ENCODE measurements at places on chromosomes 11 and 22.

DNA sequence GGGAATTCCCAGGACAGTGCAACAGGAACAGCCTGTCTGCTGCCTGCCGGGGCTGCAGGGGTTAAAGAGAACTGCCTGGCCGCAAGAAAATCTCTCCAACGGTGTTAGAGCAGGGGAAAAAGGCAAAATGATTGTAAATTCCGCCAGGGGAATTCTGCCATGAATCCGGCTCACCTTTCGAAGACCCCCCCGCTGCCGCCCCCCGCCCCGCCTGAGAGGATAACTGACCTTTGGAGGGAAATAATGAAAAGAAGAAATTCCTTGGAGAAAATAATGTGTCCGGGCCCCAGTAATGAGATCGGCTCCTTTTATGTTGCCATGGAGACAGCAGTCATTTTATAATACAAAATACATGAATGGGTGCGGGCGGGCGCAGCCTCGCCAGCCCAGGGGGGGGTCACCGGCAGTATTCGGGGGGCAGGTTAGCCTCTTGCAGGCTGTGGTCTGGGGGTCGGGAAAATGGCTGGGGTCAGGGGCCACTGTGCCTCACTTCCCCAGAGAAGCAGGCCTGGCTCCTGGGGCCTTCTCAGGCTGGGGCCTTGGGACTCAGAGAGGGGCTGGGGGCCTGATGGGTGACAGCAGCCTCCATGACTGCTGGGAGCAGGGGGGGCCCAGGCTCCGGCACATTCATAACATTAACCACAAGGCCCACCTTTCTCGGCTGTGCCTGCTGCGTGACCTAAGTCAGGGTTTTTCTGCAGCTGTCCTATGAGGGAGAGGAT lies 228.1 kb downstream of the MN1 start:
- DNase-seq, result no peak

- no peak for DNase-seq
Measured at GRCh38 chr11:128335729-128336128, 251.6 kb downstream of the ETS1 start.

- DNase-seq, result no peak
Measured at GRCh38 chr11:1391165-1392075, 1.7 kb downstream of the BRSK2 start.

- no peak for DNase-seq
Measured at GRCh38 chr11:128411812-128412211, 175.5 kb downstream of the ETS1 start.

GRCh38 chr11:66317322-66317722 lies 478 bp upstream of the CD248 start:
- DNase-seq, result no peak

DNA sequence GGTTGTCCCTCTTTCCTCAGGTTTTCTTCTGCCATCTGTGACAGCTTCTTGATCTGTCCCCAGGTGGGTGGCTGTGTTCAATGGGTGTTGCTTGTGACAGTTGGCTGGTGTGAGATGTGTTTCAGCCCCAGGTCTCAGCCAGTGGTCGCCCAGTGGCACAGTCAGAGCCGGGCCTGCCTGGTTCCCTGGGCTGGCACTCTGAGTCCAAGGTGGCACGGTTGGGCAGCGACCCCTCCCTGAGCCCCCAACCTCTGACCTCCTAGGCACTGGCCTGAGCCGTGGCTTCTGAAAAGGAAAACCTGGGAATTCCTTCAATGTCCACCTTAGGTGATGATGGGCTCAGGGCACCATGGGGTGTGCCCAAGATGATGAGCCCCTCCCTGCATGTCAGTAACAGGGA lies 14.0 kb upstream of the PRODH start:
- DNase-seq, result no peak

DNA sequence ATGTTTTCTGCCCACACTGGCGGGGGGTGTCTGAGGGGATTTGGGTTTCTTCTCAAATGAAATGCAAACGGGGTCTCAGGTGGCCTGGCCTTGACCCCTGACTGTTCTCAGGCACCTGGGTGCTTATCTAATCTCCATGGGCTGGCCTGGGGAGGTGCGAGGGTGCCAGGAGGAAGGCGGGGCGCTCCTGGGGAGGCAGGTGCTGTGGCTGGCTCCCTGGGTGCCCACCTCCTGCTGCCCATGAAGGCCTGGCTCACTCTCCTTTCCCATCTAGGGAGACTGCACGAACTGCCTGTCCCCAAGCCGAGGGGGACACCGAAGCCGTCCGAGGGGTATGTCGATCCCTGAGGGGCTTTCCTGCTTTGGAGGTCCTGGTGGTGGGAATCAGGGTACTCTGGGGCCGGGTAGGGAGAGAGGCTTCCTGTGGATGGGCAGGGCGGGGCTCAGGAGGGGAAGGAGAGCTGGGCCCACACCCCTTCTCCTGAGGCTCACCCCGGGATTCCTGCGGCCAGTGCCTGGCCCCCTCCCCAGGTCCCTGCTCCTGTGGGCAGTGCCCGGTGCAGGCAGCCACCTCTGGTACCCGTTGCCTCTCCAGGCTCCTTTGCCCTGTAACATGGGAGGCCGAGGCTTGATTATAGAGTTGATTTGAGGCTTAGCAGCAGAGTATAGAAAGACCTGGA lies 18.4 kb downstream of the MICALL1 start:
- no peak for DNase-seq

DNA sequence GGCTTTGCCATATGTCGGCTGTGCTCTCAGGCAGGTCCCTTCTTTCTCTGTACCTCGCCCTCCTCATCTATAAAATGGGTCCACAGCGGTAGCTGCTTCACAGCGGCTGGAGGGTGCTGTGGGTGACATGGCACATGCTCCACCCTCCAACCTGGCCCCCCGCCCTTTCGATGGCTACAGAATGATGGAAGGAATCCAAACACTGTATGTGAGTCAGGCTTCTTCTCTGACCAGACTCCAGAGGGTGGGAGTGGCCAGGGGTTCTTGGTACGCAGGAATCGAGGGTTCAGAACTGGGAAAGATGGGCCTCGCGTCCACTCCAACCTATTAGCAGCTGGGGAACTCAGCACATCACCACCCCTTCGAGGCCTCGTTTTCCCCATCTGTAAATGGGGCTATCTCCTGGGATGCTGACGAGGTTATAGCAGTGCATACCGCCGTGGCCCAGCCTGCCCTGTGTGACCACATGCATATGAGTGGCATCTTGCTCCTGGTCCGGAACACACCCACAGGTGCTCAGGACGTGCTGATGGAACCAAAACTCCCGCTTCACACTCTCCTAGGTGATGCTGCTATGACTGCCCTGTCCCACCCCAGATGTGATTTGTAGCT lies 26.4 kb downstream of the MN1 start:
- no peak for DNase-seq

DNA sequence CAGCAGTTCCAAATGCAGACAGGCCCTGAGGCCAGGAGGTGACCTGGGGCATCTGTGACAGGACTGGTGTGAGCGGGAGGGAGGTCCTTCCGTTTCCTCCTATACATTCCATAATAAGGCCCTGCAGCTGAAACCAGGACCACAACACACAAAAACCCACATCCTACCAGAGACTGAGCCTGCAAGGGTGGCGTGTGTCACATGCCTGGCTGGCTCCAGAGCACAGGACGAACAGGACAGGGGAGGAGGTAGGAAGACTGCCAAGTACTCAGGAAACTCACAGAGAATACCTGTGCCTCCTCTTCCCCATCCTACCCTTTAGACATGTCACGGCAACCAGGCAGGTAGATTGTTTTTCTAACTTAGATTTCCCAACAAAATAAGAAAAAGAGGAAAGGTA lies 103.9 kb downstream of the ARL14EP start:
- no peak for DNase-seq

DNA sequence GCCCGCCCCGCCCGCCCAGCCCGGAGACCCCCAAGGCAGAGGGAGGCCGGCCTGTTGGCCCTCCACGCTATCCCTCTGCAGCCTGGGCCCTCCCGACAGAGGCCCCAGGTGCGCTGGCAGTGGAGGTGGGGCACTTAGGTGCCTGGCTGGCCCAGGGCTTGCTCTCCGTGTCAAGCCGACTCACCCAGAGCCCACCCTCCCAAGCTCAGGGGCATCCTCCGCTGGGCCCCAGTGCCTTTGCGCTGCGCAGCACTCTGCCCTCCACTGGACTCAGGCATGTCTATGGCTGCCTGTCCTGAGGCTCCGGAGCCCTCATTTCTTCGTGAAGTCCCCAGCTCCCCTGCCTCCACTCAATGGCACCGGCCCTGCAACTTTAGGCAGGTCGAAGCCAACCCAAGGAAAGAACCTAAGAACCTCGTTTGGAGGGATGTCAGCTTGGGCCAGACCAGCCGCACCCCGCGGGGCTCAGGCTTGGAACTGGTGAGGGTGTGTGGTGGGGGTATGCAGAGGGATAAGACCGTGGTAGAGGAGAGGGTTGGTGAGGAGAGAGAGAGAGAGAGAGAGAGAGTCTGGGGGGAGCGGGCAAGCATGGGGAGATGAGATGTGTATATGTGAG lies 6.1 kb downstream of the SMIM45 start:
- no peak for DNase-seq

DNA sequence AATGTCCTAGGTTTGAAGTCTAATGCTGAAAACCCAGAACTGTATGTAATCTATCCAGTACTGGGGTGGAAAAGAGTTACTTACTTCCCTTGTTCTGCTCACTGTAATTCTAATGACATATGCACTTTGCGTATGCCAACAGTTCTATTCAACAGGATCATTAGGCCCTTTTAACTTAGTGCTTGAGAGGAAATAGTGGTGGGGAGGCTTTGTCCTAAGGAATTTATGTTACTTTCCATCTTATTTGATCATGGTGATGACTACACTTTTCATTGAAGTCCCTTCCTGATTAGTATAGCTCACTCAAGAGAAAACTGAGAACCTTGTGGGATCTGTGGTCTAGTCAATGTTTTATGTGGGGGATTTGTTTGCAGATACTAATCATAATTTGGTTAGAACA lies 348.2 kb downstream of the GUCY1A2 start:
- DNase-seq, result no peak

DNA sequence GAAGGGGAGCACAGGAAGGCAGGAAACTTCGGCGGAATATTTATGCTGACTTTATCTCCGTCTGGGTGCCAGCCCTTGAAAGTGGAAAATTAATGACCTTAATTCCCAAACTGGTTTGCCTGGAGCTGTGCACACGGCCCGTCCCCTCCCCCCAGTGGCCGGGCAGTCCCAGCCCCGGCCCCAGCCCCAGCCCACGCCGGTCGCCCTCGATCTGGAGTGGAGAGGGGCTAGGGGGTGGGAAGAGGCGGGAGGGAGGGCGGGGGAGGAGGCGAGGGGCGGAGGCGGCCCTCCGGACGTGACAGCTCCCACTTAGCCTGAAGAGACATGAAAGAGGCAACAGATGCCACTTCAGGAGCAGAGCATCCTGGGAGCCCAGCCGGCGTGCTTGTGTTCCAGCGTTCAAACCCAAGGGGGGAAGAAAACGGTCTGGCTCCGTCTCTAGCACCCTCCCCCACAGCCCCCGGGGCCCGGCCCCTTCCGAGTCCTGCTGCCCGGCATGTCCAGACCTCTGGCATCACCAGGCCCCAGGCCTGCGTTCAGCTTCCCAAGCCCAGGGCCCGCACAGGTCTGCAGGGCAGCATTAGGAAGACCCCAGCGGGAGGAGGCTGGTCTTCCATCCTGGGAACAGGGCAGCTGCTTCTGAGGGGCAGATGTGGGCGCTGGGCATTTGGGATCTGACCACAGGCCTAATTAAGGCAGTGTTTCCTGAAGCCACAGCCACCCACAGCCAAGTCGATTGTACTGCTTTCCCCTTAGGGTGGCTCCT lies 20.0 kb upstream of the LMO1 start:
- no peak for DNase-seq

DNA sequence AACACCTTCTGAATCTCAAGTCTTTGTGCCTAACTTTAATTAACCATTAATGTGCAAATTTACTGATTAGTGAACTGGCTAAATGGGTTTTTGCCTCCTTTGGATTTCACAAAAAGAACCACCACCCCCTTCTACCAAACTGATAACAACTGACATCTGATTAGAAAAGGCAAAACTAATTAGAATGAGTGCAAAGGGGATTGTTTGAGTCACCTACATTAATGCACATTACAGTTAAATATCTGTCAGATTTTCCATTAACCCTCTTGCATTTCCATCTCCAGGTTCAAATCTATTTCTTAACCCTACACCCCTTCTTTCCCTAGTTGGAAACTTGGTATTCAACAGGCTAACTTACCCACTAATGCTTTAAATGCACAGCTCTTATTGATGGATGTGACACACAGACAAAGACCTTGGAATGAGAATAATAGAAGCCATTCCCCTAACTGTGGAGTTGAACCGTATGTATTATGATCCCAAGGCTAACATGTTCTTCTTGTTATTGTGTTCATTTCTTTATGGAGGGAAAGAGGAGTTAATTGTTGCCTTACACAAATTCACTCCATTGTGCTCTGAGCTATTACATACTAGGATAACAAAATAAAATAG lies 161.5 kb upstream of the MTMR2 start:
- no peak for DNase-seq

- no peak for DNase-seq
Measured at GRCh38 chr22:45187891-45188290, 24.2 kb downstream of the NUP50 start.

DNA sequence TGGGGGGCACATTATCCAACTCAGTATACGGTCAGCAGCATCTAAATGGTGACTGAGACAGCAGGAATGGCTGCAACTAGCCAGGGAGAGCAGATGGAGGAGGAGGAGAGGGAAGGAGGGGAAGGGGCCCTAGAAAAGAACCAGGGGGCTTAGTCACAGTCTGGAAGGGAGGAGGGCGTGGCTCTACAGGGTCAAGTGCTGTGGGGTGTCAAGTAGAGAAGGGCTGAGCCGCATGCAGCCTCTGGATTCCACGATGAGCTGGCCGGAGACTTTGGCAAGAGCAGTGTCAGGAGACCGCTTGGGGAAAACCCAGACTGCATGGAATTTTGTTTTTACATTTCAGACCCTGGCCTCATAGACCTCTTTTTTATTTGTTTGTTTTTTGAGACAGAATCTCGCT lies 25.8 kb upstream of the PPFIA1 start:
- DNase-seq, result no peak

GRCh38 chr11:85096939-85097338 lies 530.2 kb downstream of the DLG2 start:
- DNase-seq, result no peak

DNA sequence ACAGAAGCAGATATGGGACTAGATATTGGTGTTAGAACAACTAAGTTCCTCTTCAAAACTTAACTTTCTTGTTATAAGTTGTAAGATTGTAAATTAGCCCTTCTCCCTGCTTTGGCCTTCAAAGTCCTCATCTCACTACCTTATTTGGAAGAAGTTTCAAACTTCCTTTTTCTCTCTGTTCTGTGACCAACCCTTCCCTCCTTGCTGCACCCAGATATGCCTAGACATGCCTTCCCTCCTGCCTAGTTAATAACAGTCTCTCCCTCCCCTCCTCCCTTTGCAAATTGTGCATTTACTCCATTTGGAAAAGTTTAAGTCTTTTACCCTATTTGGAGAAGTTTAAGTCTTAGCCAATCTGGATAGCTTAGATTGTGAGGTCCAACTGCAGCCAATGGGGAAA lies 4.9 kb downstream of the OR52K2 start:
- DNase-seq, result no peak

Measured in stimulated activated CD4-positive, alpha-beta T cell treated with anti-CD3 and anti-CD28 coated beads, Interleukin-1b, Interleukin-23, amount 100 ng/mL, for 1 hour (primary cell).